ENCODE measurements at places on chromosomes 2 and 18.

- DNase-seq = no peak
Measured at GRCh38 chr2:239151201-239152131, 249.4 kb downstream of the HDAC4 start.

DNA sequence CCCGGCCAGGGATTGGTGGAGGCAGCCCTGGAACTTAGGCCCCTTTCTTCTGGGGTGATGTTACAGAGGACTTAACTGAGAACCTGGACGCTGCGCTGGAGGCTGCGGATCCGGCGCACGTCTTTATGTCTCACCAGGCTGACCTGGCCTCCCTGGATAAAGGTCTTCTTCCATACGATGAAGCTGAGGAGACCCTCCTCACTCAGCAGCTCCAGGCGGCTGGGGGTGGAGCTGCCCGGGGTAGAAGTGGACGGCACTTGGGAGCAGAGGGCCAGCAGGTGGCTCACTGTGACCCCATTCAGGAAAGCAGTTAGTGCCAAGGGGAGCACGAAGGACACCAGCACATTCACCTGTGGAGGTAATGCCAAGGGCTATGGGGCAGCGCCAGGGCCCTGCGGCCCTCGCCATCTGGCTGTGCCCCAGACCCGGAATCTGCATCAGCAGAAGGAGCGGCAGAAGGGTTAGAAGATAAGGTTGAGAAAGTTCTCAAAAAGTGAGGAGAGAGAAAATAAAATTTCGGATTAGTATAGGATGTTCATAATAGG, 8.0 kb downstream of the NTSR2 start:
- no peak for DNase-seq

- no peak for DNase-seq
Measured at GRCh38 chr18:515838-516237, 15.3 kb upstream of the COLEC12 start.

DNA sequence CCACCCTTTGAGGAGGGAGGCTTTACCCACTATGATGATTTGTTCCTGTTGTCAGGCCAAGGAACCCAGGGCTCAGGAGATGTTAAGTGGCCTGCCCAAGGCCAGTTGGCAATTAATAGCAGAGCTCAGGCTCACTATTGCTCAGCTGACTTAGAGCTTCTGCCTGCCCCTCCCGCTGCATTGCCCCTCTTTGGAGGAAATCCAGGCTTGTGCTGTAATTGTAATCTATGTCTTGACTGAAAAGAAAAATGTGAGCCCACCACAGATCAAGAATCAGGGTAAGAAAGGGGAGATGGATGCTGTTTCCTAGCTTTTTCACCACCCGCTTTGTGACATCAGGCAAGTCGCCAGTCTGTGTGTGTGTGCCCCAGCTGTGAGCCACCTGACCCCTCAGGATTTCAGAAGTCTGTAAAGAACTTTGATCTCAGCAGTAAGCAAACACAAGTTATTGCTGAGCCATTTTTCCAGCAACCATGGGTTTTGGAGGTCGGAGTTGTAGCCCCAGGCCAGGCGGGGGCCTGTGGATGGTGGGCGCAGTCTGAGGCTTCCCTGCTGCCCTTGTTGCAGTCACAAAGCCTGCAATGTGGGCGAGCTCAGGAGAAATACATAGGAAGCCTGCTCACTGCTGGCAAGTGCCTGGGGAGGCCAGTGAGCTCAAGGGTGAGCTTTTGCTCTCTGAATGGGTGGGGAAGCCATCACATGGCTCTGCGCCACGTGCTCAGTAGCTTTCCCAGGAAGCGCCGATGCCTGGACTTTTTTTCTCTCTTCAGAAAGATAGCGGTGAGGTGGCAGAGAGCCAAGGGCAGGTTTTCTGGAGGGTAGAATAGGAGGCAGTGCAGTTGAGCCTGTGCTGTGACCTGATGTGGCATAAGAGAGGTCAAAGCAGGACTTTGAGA, 6.1 kb downstream of the CABLES1 start:
- no peak for DNase-seq

DNA sequence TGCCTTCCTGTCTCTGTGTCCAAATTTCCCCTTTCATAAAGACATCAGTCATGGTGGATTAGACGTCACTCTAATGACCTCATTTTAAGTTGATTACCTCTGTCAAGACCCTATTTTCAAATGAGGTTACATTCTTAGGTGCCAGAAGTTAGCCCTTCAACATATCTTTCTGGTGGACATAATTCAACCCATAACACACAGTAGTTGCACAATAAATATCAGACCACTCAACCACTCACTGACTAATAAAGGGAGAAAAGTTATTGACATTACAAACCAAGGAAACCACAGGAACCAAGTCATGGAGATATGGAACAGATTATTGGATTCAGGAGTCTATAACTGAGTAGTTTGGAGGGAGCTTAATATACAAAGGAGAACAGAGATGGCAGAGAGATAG, 377.4 kb upstream of the ACVR2A start:
- no peak for DNase-seq

- DNase-seq = no peak
Measured at GRCh38 chr2:951224-952006, 766 bp downstream of the SNTG2 start.

DNA sequence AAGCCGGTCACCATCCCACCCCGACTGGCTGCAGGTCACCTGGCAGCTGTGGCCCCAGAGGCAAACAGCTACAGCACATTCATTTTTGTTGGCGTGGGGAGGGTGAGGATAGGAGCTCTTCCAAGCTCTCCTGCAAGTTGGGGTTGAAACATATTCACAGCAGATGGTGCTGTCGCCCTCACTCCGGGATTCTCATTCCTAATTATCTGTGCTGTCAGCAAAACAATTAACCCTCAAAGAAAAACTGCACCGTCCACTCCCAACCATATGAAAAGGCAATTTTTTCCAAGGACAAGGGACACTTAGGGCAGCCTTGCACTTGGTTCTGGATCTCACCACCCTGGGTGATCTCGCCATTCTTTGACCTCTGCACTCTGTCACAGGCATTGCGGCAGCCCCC, 68.6 kb downstream of the ZBTB7C start:
- no peak for DNase-seq
